Natural killer cell (primary cell): ENCODE measurements at places on chromosomes 11 and 22. TPM values are rescaled to one million over a fixed set of nuclear protein-coding genes. Genes with fewer than 3 reads are reported as not detected.

The TIGD3 gene
- 2.2 TPM for total RNA-seq

The MRGPRE gene
- total RNA-seq: not detected

The PRG3 gene
- total RNA-seq: not detected

DNA sequence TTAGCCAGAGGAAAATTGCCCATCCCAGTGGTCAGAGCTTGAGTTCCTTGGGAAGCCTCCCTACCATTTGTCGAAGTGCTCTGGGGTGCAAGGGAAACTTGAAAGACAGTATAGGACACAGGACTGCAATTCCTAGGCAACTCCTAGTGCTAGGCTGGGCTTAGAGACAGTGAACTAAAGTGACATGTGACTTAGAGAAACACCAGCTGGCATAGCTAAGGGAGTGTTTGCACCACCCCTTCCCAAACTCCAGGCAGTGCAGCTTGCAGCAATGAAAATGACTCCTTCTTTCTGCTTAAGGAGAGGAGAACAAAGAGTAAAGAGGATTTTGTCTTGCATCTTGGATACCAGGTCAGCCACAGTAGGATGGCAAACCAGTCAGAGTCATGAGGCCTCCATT lies 388.0 kb downstream of the DYNC2H1 start:
- H3K27ac ChIP-seq: no peak overlapping the region
- H3K27me3 ChIP-seq: no peaks in the 10 kb centered on the region
- no peak overlapping the region for H3K4me3 ChIP-seq
- no peaks in the 10 kb centered on the region for H3K36me3 ChIP-seq

GRCh38 chr11:107259811-107260221 lies 197.8 kb downstream of the CWF19L2 start:
- H3K27ac ChIP-seq: no peak overlapping the region
- H3K4me1 ChIP-seq: no peaks in the 10 kb centered on the region
- no peaks in the 10 kb centered on the region for H3K27me3 ChIP-seq
- H3K4me3 ChIP-seq: no peak overlapping the region

- no peaks in the 10 kb centered on the region for H3K4me1 ChIP-seq
- DNase-seq: no peak
- H3K27ac ChIP-seq: no peak overlapping the region
- no peak overlapping the region for H3K4me3 ChIP-seq
These were observed 32.9 kb upstream of the GAL start for GRCh38 chr11:68651208-68651984.
